Left cardiac atrium (tissue), 4 donors: ENCODE measurements at places on chromosomes 12 and 14.

GRCh38 chr14:65993103-65993502 lies 493.1 kb upstream of the CCDC196 start:
- DNase-seq = no peak

GRCh38 chr14:76904100-76904739 lies 78.0 kb downstream of the LRRC74A start:
- peak; percentile 78 for DNase-seq

DNA sequence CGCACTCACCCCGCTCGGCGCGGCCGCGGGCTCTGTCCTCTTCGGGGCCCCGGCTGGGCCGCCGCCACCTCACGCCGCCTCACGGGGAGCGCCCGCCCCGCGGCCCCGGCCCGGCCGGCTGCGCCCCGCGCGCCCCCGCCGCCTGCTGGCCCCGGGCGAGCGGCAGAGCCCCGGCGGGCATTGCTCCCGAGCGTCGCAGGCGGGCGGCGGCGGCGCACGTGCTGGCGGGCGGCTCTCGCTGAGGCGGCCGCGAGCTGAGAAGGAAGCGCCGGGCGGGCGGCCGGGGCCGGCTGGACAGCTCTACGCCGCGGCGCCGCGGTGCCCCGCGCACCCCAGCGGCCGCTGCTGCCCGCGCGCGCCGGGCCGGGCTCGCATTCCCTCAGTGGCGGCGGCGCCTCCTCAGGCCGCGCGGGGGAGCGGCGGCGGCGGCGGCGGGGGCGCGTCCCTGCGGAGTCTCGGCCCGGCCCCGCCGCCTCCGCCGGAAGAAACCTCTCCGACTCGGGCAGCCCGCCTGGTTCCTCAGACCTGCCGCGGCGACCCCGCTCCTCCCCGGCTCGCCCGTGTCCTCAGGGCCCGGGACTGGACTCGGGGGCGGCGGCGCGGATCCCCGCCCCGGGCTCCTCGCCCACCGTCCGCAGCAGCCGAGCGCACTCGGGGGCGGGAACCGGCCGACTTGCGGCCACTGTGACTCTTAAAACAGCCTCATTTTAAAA lies at the start of gene PITPNM2:
Gene PITPNM2, minus strand, starts transcription at position 347 of the 713 bp plus-strand sequence. CDS start 116,500 bp downstream, outside the sequence.
- DNase-seq = peak; percentile 69

- no peak for DNase-seq
Measured at GRCh38 chr12:50529345-50529744, 24.6 kb downstream of the DIP2B start.

GRCh38 chr12:105740970-105741725 lies 397.6 kb downstream of the NUAK1 start:
- DNase-seq = peak; percentile 76

DNA sequence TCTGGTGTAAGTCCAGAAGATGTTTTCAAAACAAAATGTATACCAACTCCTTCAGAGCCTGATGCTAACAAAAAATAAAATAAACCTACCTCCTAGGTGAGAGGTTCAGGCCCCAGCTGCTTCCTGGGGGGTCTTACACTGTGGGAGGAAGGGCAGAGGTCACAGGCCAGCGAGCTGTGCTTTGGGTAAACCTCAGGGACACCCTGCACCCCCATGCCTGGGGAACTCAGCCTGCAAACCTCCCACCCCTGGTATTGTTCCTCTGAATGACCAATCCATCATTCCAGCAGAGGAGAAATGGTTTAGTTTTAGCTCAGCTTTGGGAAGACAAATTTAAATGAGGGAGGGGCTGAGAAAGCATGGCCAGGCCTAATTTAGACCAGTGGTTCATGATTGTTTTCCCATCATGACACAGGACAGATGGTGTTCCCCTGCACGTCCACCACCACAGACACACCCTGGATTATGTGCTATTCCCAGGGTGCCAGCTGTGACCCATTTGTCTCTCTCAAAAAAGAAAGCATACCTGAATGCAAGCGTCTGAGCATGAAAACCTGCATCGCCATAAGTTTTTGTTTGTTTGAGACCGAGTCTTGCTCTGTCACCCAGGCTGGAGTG lies 14.5 kb upstream of the TFCP2 start:
- DNase-seq = no peak
